Upper lobe of left lung (tissue), 6 donors: ENCODE measurements at places on chromosomes 11 and 22.

- no peak for DNase-seq
Measured at GRCh38 chr11:86902345-86902744, 52.9 kb downstream of the FZD4 start.

- DNase-seq = no peak
Measured at GRCh38 chr11:47539681-47540039, 13.3 kb downstream of the CELF1 start.

- DNase-seq = peak; percentile 51
Measured at GRCh38 chr11:63503492-63503891, 2.4 kb upstream of the LGALS12 start.

GRCh38 chr11:120229451-120230424 is 10.2 kb upstream of the POU2F3 start:
- DNase-seq = no peak

- no peak for DNase-seq
Measured at GRCh38 chr11:65132238-65132987, 1.9 kb downstream of the SYVN1 start.

GRCh38 chr22:27247701-27248434 is 553.7 kb downstream of the MN1 start:
- no peak for DNase-seq

DNA sequence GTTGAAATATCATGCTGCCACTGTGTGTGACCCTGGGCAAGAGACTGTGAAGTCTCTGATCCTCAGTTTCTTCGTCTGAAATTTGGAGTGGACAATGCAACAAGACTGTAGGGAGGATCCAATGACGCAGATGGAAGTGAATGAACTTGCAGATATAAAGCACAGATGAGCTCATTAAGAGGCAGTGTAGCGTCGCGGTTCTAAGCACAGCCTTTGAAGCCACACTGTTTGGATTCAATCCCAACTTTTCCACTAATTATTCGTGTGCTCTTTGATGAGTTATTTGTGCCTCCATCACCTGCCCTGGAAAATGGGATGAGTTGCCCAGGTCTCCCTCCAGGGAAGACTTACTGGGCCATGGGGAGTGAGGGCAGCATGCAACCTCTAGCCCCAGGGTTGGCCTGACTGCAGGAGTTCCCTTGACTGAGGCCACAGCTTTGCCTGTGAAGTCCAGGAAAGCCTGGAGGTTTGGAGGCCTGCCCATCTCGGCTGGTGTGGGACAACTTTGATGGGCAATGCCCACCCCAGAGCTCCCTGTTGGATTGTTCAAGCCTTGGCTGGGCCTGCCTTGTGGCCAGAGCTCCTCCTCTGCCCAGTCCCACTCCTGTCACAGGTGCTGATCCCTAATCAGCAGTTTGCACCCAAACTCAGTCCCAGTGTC is 266.0 kb upstream of the B3GAT1 start:
- no peak for DNase-seq

DNA sequence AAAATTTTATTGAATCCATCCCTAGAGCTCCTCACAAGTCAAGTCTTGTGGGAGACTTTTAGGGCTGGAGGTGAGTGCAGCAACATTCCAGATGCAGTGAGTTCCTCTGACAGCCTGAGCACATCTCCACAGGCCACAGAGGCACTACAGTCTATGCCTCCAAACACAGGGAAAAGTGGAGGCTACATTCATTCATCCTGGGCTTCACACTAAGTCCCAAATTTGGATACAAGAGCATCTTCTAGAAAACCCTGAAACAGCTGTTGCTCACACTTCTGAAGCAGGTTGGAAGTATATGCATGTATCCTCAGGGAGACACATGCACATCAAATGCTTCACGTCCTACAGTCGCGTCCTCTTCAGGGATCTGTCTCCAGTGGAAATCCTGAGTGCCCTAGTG is 1.2 kb downstream of the CD3D start:
- no peak for DNase-seq

GRCh38 chr22:46914481-46914880 is 152.0 kb downstream of the TBC1D22A start:
- no peak for DNase-seq

GRCh38 chr11:126334659-126335462 is 20.6 kb upstream of the ST3GAL4 start:
- DNase-seq = no peak

- no peak for DNase-seq
Measured at GRCh38 chr11:70517988-70518907, 119.9 kb downstream of the CTTN start.

GRCh38 chr11:109298865-109299264 is 123.1 kb upstream of the C11orf87 start:
- DNase-seq = no peak

GRCh38 chr11:68379206-68379605 is 66.8 kb downstream of the LRP5 start:
- no peak for DNase-seq

- no peak for DNase-seq
Measured at GRCh38 chr22:47678636-47679287, 916.3 kb downstream of the TBC1D22A start.

DNA sequence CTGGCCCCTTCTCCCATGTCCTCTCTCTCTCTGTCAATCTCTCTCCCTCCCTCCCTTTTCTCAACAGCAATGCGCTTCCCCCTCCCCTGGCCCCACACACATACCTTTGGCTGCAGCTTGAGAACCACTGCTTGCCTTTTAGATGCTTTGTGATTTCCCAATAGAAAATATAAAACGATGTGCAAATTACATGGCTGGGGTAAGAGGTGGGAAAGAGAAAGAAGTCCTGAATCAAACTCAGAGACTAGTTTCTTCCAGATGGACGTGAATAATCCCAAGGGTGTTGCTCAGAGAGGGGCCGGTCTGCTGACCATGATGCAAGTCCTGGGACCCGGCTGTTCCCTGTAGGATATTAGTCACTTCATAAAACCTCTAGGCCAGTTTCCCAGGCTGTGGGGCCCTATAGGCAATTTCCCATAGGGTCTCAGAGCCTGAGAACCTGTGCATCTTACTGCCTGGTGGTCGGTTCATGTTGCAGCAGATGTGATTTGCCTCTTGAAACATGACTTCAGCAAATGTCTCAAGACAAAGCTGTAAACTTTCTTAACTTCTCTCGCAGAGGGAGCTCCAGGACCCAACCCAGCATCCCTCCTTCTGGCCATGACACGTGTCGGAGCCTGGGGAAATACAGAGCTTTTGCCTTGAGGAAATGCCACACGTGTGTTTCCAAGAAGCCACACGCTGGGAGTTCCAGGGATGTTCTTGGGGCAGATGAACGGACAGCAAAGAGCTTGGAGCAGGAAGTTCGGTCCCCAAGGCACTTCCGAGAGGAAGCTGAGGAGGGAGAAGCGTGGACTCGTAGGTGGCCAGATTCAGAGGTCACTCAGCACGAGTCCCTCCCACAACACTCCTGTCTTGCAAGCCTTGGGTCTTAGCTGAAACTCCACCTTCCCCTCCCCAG is 34.5 kb upstream of the ETS1 start:
- no peak for DNase-seq

- DNase-seq = no peak
Measured at GRCh38 chr11:107430525-107430924, 27.1 kb downstream of the CWF19L2 start.

- DNase-seq = no peak
Measured at GRCh38 chr11:67664213-67664585, 10.2 kb downstream of the ALDH3B2 start.

DNA sequence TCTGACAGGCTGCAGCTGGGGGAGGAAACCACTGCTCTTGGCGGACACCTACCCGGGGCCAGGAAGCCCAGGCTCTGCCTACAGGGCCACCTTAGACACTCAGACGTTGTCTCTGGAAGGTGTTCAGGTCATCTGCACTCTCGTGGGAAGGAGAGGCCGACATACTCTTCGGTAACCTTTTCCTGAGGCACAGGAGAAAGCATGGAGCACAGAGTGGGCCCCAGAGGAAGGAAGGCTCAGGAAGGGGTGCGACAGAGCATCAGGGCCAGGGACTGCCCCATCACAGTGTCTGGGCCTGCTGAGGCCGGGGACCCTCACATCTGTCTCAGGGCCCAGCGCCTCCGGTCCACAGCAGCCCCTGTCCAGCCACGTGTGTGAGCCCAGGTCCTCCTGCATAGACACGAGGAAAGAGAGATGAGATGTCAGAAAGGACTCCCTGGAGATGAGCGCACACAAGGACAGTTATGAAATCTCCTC is 18.2 kb upstream of the TUB start:
- peak; percentile 40 for DNase-seq

- DNase-seq = no peak
Measured at GRCh38 chr11:46277313-46277621, 195 bp upstream of the CREB3L1 start.

- DNase-seq = peak; percentile 74
Measured at GRCh38 chr22:42357634-42358296, 74.4 kb downstream of the NFAM1 start.

DNA sequence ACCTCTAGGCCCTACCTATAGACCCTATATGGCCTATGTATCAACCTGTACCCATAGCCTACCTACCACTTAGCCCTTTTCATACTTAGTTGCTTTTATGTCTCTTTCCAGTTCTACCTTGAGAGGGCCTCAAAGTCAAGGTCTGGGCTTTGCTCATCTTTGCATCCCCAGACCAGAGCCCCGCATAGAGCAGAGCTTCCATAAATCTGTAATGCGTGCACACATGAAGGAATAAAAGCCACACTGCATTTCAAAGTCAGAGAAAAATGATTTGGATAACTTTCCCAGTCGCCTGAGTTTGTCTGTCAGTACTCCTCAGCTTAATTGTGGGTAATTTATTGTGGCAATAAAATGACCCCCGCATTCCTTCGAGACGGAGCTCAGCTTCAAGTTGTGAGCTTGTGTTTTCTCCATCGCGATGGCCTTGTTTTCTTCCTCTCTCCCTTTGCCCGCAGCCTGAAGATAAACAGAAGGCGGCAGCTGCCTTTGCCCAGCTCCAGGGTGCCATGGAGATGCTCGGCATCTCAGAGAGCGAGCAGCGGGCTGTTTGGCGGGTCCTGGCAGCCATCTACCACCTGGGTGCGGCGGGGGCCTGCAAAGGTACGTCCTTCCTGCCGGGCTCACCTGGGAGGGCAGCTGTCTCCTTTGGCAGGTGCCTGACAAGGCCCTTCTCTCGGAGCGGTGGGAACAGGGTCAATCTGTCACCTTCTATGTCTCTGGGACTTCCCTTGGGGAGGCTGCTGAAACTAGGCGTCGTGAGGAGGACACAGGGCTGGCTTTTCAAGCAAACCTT is 55.7 kb downstream of the MYO18B start:
- DNase-seq = peak; percentile 63

- DNase-seq = no peak
Measured at GRCh38 chr22:45686836-45687235, 15.2 kb downstream of the ATXN10 start.

- DNase-seq = no peak
Measured at GRCh38 chr11:128208329-128209137, 378.8 kb downstream of the ETS1 start.

GRCh38 chr11:106695506-106695905 is 322.8 kb downstream of the GUCY1A2 start:
- no peak for DNase-seq

DNA sequence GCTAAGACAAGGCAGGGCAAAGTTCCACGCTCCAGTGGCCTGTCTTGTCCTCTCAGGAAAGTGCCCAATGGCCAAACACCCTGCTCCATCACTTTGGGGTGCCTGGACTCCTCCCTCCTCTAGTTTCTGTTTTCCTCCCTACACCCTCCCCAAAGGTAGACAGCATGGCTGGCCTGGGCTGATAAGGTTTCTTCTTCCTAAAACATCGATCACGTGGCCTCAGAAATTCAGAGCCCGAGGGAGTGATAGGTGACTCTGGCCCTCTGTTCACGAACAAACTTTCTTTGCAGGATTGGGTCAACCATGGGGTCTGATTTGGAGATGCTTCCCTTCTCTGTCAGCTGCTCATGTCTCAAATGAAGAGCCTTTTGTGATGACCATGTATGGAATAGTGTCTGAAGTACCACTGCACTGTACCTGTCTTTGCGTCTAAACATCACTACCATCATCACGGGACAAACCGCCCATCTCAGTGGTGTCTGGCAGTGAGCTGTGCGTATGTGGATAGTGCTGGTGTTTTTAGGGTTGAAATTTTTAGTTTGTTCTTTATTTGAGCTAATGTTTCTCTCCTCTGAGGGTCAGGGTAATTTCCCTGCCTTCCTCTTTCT is 6.1 kb downstream of the MICAL2 start:
- DNase-seq = no peak

DNA sequence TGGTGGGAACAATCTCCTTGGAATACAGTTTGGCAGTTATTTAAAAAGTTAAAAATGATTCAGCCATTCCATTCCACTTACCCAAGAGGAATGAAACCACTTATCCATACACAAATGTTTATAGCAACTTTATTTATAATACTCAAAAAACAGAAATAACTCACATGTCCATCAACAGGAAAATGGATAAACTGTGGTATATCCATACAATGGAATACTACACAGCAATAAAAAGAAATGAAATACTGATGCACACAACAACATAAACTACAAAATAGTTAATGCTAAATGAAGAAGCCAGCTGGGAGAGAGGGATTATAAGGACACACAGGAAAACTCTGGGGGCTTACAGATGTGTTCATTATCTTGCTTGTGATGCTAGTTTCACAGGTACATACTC is 64.7 kb downstream of the FCHSD2 start:
- no peak for DNase-seq

DNA sequence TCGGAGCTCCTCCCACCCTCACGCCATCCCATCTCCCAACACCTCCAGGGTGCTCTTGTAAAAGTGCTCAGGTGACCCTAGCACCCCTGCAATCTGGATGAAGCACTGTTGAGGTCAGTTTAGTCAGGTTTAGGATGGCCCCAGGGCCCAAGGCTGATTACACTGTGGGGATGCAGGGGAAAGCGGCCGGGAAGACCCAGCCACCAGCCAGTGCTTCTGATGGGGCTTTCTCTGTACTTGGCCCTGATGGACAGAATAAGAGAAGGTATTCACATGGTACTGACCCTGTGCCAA is 28.7 kb downstream of the TPBGL start:
- no peak for DNase-seq

DNA sequence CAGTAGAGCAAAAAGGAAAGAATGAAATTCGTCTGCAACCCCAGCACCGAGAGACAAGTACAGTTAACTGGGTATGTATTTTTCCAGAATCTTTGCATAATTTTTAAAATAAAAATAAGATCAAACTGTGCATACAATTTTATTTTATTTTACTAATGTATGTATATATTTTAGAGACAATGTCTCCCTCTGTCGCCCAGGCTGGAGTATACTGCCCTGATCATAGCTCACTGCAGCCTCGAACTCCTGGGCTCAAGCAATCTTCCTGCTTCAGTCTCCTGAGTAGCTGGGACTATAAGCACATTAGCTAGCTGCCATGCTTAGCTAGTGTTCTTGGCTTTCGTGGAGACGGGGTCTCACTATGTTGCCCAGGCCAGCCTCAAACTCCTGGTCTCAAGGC is 18.8 kb upstream of the DRD2 start:
- DNase-seq = no peak
